ENCODE measurements at places on chromosomes 6 and 20.

GRCh38 chr20:10654630-10655029, 19.2 kb downstream of the JAG1 start:
- no peak for DNase-seq

DNA sequence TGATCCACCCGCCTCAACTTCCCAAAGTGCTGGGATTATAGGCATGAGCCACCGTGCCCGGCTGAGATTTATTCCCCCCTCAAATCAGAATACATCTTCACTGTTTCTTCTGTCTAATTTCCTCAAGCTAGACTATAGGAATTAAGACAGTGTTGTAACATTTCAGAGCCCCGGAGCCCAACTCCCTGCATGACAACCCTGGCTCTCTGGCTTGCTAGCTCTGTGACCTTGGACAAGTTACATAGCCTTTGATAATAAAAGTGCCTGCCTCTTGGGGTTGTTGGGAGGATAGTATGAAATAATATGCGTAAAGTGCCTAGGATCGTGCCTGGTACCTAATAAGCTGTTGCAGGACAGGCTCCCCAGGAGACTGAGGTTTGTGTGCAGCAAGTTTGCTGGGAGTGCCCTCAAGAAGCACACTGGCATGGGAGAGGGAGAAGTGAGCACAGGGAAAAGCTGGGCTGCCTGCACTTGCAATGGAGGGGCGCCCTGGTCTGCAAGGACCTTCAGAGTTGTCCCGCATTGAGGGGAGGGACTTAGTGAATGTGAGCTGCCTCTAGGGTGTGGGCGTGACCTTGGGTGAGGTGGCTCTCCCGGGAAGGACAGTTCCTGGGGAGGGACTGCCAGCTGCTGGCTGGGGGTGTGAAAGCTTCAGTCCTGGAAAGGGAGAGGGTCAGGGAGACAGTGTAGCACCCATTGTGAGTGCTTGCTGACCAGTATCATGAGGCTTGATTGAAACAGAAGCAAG, 43.4 kb downstream of the TAF8 start:
- DNase-seq: peak; percentile 44

- DNase-seq: peak; percentile 64
Measured at GRCh38 chr6:77124604-77125003, 338.7 kb downstream of the HTR1B start.

DNA sequence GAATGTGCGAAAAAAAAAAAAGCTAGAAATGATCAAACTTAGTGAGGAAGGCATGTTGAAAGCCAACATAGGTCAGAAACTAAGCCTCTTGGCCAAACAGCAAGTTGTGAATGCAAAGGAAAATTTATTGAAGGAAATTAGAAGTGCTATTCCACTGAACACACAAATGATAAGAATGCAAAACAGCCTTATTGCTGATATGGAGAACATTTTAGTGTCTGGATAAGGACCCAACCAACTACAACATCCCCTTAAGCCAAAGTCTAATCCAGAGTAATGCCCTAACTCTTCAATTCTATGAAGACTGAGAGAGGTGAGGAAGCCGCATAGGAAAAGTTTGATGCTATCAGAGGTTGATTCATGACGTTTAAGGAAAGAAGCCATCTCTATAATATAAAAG, 5.5 kb upstream of the ABCC10 start:
- DNase-seq: no peak

DNA sequence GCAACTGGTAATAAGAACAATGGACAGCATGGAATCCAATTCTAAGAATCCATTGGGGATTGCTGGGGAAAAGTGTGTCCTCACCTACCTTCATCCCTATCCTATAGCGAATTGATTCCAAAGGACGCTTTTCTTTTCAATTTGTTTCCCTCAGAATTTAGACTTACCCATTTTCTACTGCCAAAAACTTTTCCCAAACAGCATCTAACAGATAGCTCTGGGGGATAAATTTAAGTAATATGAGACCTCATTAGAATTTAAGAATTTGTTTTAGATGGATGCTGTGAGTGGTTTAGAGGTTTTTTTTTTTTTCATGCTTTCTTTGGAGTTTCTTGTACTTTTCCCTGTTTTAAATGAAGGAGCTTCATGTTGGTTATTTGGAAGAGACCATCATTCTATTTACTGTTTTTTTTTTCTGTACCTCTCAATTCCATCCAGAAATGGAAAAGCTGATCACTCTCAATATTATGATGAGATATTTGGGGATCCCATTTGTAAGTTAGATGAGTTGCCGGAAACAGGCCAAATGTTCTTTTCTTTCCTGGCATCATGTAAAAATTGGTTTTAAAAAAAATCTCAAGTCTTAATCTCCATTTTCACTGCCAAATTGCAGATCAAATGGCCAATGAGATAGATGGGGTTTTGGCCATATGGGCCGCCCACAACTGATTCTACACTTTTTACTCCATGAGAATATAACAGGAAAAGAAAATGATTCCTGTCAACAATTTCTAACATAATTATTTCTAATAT, 105.7 kb downstream of the BCAS1 start:
- no peak for DNase-seq

DNA sequence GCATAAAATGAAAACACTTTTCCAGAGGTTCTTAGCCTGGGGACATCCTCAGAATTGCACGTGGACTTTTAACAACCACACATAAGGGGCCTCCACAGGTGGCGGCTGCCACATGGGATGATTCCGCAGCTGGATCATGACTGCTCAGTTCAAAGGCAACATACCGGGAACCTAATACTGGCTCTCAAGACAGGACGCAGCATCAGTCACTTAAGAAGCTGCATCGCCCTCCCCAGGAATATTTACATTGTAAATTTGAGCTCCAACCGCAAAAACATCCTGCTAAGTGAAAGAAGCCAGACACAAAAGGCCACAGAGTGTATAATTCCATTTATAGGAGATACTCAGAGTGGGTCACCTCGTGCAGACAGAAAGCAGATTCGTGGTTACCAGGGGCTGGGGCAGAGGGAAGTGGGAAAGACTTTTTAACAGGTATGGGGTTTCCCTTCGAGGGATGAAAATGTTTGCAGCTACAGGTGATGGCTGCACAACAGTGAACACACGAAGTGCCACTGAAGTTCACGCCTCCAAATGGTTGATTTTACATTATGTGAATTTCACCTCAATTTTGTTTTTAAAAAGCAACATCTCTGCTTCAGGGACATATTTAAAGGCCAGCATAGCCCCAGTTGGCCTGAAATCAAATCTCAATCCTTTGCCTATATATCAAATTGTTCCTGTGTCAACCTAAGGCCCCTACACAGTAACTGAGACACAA, 141.5 kb downstream of the BMP7 start:
- DNase-seq: no peak

- peak; percentile 8 for DNase-seq
Measured at GRCh38 chr6:69942485-69942884, 76.1 kb downstream of the COL19A1 start.

- no peak for DNase-seq
Measured at GRCh38 chr6:11093376-11093625, 333 bp upstream of the SMIM13 start.

- DNase-seq: no peak
Measured at GRCh38 chr20:13012886-13013285, 4.1 kb downstream of the SPTLC3 start.

DNA sequence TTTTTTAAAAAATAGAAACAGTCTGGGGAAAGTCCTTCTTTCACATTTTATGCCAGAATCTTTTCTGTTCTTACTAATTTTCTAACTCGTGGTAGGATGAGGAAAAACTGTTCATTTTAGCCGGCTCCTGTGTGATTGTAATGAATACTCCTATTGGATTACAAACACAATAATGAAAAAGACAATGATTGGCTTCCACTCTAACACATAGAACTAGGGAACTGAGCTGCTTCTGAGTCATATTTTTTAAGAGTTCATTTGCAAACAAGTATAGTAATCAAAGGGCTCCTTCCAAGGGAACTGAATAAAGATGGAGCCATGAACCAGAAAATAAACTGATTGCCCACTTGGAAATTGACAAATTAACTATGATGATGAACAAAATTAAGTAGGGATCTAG, 265.3 kb upstream of the TCF21 start:
- DNase-seq: peak; percentile 17

DNA sequence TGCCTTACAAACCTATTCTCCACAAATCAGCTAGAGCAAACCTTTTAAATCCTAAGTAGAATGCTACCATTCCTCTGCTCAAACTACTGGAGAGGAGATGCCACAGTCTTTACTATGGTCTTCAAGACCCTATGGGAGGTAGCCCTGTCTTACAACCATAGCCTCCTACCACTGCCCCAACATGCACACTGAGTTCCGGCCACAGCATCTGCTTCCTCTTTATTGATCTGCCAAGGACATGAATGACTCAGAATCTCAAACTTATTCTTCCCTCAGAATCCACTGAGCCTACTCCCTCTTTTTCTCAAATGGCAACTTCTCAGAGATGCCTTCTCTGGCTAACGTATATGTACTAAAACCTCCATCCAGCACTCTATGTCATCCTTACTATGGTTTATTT, 12.2 kb upstream of the ANKEF1 start:
- DNase-seq: no peak

- no peak for DNase-seq
Measured at GRCh38 chr20:16672299-16672698, 57.5 kb upstream of the SNRPB2 start.

GRCh38 chr6:53828215-53828614, 33.4 kb downstream of the LRRC1 start:
- no peak for DNase-seq

- DNase-seq: peak; percentile 82
Measured at GRCh38 chr6:113457198-113457597, 399.9 kb upstream of the MARCKS start.

DNA sequence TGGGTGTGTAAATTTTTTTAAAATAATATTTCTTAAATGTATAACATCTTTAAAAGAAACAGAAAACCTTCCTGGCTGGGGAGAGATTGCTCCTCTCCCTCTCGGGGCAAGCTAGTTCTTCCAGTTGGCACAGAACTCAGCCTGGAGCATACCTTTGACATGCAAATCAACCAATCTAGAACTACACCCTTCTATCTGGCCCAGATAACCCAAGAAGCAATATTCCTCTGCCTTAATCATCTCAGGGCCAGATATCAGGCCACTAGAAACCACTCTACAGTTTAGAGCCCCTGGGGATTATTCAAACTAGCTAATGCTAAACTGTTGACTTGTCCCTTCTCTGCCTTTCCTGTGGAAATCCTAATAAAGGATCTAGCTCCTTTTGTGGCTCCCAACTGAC, 33.9 kb downstream of the CYP39A1 start:
- DNase-seq: no peak

DNA sequence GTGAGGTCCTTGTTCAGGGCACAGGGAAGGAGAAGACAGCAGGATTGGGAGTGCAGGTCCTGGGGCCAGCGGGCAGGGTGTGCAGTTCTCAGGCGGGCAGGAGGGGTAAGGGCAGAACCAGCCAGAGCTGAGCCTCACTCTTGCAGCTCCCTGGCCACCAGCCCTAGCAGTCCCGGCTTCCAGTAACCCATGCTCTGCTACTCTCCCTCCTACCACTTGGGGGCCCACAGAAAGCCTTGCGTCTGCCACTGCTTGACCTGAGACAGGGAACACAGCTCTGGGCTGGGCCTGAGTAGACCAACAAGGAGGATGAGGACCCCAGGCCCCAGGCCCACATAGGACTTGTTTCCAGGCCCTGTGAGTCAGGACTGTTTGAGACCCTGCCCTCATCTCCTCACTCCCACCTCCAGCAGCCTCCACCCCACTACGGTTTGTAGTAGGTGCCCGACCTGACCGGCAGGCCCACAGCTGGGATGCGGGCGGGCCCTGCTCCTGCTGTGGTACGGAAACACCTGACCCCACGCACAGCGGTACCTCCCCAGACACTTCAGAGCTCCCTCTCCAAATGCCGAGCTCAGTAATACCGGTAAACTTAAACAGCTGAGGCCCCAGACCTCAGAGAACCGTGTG, 39.2 kb downstream of the KCNK5 start:
- peak; percentile 52 for DNase-seq

DNA sequence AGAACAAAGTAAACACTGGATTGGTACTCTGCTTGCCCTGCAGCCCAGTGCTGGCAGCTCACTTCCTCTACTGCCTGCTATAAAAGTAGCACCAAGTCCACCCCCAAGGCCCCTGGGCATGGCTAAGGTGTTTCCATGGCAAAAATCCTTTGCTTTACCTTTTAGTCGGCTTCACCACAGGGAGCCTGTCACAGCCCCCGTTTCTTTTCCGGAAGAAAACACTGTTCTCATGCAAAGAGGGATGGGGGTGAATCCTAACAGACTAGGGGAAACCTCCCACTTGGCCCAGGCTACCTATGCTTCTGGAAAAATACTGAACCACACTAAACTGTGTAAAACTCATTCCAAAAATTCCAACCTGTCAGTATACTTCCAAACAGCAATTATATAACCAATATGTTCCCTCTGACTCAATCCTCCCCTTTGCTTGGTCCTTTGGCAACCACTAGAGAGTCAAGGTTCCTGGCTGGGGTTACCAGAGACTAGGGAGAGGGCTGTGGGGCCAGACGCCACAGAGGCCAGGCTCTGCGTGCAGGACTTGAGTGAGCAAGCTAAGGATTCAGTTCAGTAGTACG, 16.1 kb downstream of the PPIL1 start:
- no peak for DNase-seq

DNA sequence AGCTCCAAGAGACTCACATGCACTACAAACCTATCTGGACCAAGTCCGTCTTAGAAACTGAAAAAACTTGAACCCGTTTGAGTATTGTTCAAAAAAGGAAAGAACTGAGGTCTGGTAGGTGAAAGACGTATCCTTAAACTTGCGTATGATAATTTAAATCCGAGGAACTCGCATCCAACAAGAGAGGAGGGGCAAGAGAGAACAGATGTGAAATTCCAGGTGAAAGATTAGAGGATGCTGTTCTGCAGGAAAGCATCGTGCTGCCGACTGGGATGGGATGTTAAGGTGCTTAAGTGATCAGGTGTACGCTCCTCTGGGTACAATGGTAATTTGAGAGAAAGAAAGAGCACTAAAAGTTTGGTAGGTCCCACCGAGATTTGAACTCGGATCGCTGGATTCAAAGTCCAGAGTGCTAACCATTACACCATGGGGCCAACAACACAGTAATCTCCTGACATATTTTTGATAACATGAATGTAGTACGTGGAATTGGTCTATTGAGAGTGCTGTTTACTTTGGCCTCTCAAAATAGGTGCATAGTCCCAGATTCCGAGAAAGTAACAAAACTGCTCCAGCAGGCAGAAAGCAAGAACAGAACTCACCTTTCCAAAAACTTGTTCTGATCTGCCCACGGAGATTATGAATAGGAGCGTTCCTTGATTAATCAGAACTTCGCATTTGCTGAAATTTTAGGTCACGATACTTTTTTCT, 53.5 kb upstream of the BTN3A2 start:
- DNase-seq: peak; percentile 84

- DNase-seq: peak; percentile 73
Measured at GRCh38 chr6:100176311-100176950, 182.4 kb upstream of the MCHR2 start.

Measured in ELR (cell line).